ENCODE measurements at places on chromosomes 4 and X. TPM values are rescaled to one million over a fixed set of nuclear protein-coding genes. Genes with fewer than 3 reads are reported as not detected.

GRCh38 chrX:11768039-11768438 is 10.0 kb downstream of the MSL3 start:
- DNase-seq: no peak

DNA sequence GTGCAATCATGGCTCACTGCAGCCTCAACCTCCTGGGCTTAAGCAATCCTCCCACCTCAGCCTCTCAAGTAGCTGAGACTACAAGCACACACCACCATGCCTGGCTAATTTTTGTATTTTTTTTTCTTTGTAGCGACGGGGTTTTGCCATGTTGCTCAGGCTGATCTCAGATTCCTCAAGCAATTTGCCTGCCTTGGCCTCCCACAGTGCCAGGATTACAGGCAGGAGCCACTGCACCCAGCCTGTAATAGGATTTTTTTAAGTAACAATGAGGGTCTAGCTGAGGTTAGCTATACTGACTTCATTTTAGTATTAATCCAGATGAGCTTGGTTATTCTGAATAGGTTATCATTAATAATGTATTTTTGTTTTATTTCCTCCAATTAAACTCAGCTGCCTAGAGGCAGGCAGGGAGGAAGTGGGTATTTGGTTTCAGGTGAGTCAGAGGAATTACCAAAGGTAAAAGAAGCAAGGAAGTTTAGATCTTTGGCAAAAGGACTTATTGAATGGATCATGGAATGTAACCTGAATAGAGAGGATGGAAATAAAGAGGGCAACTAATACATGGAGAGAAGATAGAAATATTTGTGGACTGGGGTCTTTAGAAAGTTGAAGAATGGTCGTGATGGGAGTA is 1023.3 kb upstream of the TENM3 start:
- no peak for DNase-seq

DNA sequence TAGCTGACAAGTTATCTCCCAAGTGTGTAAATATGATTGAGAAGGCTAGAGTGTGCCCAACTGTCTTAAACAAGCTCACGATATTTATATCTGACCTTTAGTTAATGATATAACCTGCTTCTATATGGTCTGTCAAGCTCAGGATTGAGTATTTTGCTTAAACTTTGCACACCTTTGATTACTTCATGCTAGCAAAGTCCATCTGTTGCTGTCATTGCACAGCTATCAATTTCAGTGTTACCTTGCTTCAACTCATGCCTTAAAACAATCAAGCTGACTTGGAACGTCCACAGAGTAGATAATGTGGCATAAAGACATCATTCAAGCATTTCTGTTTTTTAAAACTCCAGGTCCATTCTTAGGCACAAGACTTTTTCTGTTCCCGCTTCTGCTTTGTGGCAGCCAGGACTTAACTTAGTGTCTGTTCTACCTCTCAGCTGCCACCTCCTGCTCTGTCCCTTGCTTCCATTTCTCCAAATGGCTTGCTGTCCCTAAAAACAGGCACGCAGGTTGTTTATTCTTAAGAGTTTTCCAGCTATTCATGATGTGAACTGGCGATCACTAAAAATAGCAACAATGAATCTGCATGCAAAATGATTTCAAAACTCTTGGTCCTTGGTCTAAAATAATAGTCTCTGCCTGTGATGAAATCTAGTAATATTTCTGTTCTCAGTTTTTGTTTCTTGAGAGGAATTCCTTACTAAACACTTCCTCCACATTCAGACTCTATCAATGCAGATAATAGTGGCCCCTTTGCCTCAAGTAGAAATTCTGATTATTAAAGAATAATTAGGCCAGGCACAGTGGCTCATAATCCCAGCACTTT is 16.3 kb upstream of the NEIL3 start:
- DNase-seq: no peak

- DNase-seq: no peak
Observed at GRCh38 chr4:116015062-116015461, 901.6 kb upstream of the NDST4 start.

DNA sequence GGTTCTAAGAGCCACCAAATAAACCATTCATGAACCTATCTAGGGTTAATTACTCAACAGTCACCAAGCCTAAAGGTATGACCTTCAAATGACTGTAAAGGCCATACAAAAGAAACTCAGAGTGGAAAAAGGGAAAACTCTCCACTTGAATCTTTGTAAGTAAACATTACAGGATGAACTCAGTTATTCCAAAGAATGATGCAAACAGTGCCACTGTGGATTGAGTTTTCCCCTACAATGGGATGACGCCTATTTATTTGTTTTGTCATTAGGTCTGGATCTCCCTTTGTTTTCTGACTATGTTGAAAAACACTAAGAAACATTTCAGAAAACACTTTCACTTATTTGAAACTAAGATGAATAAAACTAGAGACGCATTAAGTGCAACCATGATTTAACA is 12.7 kb downstream of the NUDT6 start:
- DNase-seq: no peak

Gene SMIM10L2A
- total RNA-seq: 0.48 TPM
